ENCODE measurements at places on chromosomes 6 and 20.

DNA sequence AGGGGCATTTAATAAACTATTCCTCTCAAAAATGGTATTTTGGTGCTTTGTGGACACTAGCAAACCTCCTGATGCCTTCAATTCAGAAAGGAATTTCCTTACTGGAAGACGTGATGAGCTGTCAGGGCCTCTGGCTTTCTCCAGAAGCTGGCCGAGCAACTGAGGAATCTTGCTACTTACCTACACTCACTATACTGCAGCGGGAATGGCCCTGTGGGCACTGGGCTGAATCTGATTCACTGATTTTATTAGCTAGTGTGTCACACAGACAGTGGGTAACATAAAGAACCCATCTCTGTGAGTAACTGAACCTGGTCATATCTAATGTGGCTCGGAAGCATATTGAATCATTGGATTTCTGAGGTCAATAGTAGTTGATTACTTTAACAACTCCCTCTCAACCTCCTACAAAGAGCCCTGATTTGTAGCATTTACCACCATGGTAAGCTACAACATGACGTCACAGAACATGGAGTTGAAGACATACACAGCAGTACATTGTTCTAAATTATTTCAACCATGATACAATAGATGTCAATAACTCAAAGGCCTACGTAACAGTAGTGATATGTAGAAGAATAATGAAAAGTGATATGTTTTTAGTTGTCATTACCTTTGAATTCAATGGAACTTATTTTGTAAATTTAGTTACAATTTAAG, 232.1 kb downstream of the SYNE1 start:
- no peak for DNase-seq

- no peak for DNase-seq
These were observed 1.9 kb upstream of the HMGA1 start for GRCh38 chr6:34234667-34235306.

- DNase-seq, result no peak
These were observed 671 bp downstream of the TAPBP start for GRCh38 chr6:33313105-33313708.

DNA sequence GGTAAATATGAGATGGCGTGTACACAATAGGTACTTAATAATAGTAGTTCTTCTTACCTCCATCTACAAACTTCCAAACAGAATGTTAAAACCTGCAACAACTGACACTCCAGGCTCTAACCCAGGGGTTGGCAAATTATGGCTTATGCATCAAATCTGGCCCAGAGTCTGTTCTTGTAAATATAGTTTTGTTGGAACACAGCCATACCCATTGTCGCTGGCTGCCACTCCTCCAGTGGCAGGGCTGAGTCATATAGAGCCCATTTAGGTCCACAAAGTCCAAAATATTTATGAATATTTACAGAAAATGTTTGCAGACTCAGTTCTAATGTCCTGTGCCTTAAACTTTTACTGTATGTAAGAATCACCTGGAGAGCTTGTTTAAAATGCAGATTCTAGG, 69.9 kb upstream of the BTBD3 start:
- DNase-seq, result no peak

DNA sequence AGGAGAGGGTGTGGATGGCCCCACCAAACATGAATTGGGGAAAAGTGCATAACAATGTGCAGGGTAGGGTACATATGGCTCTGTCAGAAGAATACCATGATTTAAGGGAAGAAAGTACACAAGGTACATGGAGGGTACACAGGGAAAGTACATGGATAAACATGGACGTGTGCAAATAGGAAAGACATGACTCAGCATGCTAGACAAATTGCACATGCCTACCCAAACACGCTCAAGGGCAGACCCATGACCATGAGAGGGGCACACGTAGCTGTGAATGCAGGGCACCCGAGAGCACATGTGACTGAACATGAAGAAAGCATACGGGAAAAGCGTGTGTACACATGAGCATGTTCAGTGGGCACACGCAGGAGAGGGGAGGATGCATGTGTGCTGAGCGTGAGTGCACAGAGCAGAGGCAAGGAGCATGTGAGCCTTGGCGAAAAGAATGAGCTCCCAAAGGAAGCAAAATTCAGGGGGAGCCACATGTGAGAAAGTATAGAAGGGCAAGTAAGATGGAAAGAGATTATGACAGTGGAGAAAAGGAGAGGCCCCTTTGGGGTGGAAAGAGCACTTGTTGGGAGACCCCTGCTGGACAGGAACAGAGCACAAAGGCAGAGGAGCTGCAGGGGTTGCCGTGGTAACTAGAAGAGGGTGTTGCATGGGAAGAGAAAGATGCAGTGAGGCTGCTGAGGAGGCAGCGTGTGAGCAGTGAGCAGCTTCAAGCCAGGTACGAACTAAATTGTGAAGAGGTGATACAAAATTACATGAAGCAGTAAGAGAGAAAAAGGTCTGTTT, 17.8 kb downstream of the OR2H2 start:
- no peak for DNase-seq

- DNase-seq, result no peak
These were observed 7.0 kb downstream of the HIVEP2 start for GRCh38 chr6:142937986-142938385.

DNA sequence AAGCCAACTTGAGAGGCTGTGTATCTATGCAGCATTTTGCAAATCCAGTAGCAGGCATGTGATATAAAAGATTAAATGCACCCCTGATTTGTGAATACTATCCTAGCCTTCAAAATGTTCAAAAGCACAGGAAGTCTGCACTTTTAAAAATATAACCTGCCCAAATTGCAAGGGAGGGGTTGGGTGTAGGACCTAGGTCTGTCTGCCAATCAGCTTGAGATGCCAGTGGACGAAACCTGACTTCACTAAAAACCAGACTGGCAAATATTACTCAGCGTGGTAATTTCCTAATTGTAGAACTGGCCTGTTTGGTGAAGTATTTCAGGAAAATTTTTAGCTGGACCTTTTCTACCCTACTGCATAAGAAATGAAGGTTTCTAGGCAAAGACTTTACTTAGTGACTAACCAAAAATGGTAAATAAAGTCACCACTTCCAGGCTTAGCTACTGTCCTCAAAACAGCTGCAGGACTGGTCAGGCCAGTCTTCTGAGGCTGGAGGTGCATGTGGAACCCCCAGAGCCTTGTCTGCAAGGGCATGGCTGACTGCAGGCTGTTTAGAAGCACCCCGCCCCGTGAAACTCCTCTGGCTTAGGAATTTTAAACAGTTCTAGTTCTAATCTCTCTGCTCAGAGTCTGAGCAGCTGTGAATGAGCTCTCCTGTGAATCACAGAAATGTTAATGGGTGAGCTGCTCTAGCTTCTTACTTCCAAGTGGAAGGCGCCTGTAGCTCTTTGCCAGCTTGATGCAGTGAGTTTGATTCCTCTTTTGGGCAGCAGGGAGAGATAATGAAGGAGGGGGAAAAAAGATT, 104.4 kb upstream of the ESR1 start:
- DNase-seq, result no peak

GRCh38 chr6:147226163-147226724, 22.0 kb downstream of the STXBP5 start:
- DNase-seq, result no peak

GRCh38 chr6:489001-489400, 97.4 kb downstream of the IRF4 start:
- no peak for DNase-seq

DNA sequence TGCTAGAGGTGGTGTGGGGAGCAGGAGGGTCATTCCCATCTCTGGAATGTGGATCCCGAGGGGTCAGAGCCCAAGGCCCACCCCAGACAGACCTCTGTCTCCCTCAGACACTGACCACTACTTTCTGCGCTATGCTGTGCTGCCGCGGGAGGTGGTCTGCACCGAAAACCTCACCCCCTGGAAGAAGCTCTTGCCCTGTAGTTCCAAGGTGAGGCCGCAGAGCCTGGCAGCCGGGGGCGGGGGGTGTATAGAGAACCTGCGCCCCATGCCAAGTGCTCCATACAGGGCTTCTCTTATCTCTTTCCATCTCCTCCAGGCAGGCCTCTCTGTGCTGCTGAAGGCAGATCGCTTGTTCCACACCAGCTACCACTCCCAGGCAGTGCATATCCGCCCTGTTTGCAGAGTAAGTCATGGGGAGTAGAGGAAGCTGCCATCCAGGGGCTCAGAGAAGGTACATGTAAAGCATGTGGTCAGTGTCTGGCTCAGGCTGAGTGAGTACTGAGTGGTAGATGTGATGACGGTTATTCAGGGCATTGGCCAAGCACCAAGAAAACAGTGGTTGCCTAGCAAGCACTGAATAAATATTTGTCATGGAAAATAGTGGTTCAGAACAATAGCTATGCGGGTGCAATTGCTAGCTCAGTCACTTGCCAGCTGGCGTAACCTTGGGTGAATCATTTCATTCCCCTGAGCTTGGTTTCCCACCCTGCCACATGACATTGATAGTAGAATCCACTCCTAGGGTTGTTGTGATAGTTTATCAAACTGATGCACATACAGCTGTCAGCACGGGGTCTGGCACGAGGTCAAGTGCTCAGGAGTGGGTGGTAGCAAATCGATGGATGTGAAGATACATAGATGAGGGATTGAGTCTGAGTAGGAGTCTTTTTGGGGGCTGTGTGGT, 3.5 kb downstream of the PIGT start:
- DNase-seq, result no peak

DNA sequence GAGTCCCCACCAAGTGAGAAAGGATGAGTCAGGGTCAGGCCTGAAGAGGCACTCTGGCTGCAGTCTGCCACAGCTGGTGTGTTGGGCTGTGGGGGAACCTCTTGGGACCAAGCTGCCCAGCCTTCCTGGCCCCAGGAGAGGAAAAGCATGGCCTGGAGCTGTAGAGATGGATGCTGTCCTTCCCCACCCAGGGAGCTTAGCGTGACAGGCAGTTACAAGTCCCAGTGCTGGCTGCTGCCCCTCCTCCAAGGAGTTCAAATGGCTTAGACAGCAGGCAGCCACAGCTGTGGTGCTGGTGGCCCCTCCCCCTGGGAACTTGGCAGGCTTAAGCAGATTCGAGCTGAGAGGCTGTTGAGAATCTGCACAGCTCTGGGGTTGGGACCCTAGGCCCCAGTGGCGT, 253.2 kb downstream of the PLCB1 start:
- no peak for DNase-seq

DNA sequence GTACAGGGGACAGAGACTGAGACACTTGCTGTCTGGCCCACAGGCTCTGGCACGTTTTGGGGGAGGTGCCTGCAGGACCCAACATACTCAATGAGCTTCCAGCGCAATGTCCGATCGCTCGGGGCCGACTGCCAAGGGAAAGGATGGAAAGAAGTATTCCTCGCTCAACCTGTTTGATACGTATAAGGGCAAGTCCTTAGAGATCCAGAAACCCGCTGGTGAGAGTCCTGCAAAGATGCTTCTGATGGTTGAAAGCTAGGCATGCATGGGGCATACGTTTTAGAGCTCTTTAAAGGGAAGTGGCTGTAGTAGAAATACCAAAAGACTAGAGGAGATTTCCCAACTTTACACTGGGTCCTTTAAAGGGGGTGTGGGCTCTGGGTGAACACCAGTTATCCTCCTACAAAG, 2.2 kb downstream of the PRRC2A start:
- no peak for DNase-seq

GRCh38 chr6:21398741-21399325, 194.7 kb upstream of the SOX4 start:
- no peak for DNase-seq

DNA sequence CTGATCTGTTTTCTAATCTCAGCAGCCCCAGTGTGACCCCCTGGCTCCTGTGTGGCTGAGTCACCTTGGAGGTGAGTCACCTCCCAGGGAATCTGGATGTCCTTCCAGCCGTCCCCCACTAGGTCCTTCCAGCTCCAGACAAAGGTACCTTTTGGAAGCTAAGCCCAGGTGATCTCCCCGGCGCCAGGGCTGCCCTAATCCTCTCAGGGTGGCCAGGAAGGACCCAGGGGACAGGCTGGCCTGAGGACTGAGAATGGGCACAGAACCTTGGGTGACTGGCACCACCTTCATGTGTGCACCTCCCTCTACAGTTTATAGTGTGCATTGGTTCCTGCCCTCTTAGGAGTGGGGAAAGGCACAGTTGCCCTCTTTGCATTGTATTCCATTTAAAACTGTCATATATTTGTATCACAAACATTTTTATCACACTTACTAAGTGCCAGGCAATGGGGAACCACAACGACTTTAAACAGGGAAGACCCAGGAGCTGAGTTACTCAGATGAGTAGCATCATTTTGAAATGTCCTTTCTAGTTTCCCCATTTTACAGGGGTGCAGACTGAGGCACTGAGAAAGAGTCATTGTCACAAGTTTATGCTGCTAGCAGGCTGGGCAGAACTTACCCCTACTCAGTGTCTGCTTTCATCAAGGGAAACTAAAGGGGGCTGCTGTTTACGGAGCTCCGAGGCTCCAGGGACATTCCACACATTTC, 2.6 kb upstream of the BPIFB4 start:
- no peak for DNase-seq

DNA sequence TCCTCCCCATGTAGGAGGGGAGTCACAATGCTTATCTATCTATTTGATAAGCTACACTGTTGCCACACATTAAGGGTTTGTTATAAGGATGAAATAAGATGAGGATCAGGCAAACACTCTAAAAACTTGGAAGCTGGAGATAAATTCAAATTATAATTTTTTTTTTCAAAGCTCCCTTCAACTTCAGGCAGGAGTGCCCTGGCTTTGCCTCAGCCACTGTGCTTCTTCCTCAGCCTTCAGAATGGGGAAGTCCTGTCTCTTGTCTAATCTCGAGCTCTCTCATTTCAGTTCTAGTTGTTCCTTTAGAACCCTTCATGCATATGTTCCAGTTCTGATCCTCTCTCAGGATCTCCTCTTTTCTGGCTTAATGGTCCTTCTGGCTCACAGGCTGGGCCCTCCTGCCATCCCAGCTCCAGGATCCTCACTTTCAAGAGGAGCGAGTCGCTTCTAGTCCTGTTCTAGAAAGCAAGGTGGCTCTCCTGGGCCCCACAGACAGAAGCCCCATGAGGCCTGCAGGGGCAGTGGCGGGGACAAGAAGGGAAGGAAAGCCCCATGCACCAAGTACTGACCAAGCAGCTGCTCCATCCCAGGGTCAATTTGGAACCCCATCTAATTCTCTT, 164.3 kb downstream of the VEGFA start:
- DNase-seq, result no peak

All from stimulated activated CD8-positive, alpha-beta memory T cell treated with anti-CD3 and anti-CD28 coated beads, Interleukin-4, amount 100 ng/mL, for 1 hour (primary cell).